T-helper 22 cell (primary cell): ENCODE measurements at places on chromosomes 13 and 19.

GRCh38 chr19:40803857-40804782 lies 5.1 kb downstream of the EGLN2 start:
- peak; percentile 71 for DNase-seq

- DNase-seq: no peak
Measured at GRCh38 chr19:35992907-35993765, 1.9 kb upstream of the SDHAF1 start.

GRCh38 chr19:41646589-41647204 lies 19.8 kb upstream of the CEACAM4 start:
- no peak for DNase-seq

DNA sequence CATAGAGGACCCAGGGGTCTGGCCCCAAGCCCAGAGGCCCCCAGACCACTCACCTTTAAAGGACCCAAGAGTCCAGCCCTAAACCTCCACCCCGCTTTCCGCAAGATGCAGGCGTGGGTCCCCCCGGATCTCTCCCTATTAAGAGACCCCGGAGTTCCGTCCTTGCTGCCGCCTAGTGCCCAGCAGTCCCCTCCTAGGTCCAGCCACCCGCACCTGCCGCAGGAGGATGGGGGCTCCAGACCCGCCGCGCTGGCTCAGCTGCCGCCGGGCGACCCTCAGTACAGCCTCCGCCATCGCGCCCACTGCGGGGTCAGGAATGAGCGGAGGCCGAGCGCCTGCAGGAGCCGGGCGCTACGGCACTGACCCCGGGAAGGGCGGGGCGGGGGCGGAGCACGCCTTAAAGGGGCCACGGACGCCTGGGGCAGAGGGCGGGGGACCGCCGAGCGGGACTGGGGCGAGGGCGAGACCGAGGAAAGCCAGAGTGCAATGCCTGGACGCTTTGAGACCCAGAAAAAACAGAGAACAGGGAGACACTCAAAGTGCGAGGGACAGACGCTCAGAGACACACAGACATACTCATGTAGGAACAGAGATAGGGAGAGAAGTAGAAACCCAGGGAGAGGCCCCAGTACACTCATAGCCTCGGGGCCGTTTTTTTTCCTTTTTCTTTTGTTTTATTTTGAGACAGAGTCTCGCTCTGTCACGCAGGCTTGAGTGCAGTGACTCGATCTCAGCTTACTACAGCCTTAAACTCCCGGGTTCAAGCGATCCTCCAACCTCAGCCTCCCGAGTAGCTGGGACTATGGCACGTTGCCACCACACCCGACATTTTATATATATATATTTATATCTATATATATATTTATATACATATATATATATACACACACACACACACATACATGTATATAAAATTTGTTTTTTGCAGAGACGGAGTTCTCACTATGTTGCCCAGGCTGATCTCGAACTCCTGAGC lies at the start of gene ETHE1:
Gene ETHE1, minus strand, starts transcription at position 318 of the 976 bp plus-strand sequence. Its CDS starts 24 bp downstream, at position 294.
- DNase-seq: peak; percentile 61
